ENCODE measurements at places on chromosomes 6 and 20.

GRCh38 chr6:82419859-82420258 is 56.2 kb downstream of the TPBG start:
- no peak for DNase-seq

- no peak for DNase-seq
Measured at GRCh38 chr20:57598491-57598890, 21.7 kb downstream of the ZBP1 start.

DNA sequence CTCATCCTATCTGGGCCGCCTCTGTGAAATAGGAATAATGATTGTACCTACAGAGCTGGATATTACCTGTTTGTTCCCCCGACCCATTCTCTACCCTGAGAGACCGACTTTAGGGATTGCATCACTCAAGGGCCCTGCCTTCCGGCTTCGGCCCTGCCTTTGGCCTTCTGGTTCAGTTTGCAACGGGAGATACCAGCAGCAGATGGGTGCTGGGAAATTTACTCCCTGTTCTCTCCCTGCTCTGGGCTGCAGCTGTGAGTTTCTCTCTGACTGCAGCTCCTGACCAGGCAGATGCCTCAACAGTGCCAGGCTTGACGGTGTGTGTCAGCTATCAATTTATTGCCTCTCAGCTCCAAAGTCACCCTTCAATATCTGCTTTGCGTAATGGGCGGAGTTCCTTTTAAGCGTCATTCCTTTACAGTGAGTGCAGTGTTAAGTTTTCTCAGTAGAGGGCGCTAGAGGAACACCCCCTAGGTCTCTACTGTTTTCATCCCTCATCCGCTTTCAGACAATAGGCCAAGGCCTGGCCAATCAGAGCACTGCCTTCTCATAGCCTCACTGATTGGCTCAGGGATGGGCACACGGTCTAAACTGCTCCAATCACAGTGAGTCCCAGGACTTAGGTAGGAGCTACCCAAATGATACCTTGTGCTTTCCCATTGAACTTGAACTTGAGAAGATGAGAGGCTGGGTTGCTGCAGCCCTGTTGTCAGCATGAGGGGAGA is 30.0 kb downstream of the KCNG1 start:
- peak; percentile 34 for DNase-seq

GRCh38 chr20:5680192-5680591 is 70.0 kb upstream of the SHLD1 start:
- DNase-seq = no peak

DNA sequence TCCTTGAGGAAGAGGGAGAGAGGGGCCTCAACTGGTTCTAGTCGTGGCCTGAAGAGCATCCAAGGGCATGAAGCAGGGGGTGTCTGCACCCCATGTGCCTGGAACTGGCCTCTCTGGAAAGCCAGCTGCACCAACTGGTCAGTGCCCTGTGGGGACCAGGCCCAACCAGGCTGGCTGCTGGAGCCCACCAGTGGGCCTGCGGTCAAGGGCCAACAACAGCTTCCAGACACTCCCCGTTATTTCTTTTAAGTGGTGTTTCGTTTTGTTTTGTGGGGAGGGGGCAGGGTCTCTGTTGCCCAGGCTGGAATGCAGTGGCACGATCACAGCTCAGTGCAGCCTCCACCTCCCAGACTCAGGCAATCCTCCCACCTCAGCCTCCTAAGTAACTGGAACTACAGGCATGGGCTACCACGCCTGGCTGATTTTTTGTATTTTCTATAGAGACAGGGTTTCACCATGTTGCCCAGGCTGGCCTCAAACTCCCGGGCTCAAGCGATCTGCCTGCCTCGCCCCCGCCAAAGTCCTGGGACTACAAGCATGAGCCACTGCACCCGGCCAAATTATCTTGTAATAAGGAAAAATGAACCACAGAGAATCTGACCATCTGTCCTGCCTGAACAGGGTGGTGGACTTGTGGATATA is 11.9 kb upstream of the C20orf144 start:
- DNase-seq = no peak

- DNase-seq = no peak
Measured at GRCh38 chr6:46407246-46407645, 84.0 kb downstream of the RCAN2 start.

- no peak for DNase-seq
Measured at GRCh38 chr6:116096979-116097816, 3.5 kb upstream of the NT5DC1 start.

DNA sequence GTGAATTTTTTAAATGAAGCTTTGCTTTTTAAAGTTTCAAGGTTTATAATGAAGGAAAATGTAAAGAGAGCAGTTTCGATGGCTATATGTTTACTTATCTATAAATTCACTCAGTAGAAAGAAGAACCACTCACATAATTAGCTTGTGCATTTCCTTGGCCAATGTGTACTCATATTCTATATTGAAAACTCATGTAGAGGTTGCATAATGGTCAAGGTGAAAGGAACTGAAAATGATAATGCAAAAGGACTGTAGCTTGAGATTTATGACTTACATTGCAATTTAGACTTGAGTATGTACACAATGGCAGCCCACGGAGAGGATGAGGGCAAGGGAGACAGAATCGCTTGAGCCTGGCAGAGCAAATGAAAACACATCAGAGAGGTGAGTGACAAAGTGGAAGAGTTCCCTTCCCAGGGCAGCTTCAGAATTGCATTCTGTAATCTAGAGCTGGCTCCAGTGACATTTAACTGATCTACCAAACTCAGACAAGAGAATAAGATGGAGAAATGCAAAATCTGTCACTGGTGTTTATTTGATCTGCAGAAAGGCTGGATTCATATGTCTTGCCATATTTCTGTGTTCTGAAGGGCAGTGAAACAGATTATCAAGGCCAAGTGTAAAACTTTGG is 191.8 kb downstream of the TMEM200A start:
- no peak for DNase-seq

- no peak for DNase-seq
Measured at GRCh38 chr6:32096394-32097258, 12.5 kb downstream of the TNXB start.

DNA sequence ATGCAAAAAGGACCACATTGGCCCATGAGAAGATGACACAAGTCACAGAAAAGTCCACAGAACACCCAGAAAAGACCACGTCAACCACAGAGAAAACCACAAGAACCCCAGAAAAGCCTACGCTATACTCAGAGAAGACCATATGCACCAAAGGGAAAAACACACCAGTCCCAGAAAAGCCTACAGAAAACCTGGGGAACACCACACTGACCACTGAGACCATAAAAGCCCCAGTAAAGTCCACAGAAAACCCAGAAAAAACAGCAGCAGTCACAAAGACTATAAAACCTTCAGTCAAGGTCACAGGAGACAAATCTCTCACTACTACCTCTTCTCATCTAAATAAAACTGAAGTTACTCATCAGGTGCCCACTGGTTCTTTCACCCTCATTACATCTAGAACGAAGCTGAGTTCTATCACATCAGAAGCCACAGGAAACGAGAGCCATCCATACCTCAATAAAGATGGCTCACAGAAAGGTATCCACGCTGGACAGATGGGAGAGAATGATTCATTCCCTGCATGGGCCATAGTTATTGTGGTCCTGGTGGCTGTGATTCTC is 11.2 kb downstream of the MUCL3 start:
- DNase-seq = no peak

DNA sequence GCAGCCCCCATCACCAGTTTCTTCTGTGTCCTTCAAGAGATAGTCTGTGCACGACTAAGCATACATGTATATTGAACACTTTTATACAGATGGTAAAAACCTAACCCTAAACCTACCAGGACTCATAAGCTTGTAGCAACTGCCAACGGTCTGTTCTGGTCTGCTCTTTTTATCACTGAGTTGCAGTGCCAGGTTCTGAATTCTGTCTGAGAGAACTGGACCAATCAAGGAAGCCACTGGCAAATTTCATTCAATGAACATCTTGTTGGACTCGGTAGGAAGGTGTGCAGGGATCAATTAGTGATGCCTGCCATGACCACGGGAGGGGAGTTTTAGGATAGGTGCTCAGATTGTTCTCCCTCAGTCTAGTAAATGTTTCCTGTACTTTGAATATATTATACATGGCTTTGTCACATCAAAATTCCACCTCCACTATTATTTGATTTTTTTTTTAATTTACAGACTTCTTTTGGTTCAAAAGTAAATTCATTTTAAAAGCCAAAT is 146.8 kb downstream of the EYA2 start:
- DNase-seq = no peak

GRCh38 chr20:48319943-48320584 is 507.7 kb downstream of the PREX1 start:
- DNase-seq = no peak

GRCh38 chr20:62774762-62775161 is 21.5 kb upstream of the MRGBP start:
- DNase-seq = no peak

DNA sequence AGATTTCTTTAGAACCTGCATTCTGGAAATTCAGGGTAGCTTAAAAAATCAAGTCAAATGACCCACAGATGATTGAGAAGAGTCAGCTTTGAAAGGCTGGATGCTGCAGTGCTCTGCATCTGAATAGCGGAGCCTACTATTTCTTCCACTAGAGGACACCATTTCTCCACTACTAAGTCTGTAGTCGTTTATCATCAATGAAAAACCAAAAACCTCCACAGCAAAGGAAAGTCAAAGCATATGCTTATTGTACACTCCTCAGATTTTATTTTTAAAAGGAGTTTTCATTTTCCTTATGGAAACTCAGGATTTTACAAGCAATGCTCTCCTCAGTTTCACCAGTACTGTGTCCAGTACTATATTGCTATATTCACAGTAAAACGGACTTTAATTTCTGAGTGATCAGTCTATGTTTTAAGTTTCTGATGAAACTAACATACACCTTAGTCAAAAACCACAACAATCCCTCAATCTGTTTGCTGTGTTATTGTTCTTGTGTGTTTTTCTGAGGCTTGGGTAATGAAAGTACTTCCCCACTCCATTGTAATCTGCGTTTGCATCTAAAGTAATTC is 50.5 kb upstream of the ENPP5 start:
- no peak for DNase-seq

DNA sequence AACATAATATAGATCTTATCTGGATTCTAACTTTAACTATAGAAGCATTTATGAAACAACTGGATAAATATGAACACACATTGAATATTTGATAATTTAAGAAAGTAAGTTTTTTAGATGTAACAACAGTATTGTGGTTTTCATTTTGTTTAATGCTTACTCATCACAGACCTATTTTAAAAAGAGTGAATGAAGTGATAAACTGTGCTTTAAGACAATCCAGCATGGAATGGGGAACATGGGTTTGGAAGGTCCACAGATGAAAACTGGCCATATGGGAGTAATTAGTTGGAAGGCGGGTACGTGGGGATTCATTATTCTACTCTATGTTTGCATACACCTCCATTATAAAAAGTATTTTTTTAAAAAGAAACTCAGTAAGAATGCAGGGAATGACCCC is 21.2 kb downstream of the EPB41L2 start:
- no peak for DNase-seq

GRCh38 chr6:169229615-169230321 is 23.9 kb downstream of the THBS2 start:
- DNase-seq = no peak

GRCh38 chr6:25893778-25894177 is 19.7 kb upstream of the SLC17A3 start:
- no peak for DNase-seq

DNA sequence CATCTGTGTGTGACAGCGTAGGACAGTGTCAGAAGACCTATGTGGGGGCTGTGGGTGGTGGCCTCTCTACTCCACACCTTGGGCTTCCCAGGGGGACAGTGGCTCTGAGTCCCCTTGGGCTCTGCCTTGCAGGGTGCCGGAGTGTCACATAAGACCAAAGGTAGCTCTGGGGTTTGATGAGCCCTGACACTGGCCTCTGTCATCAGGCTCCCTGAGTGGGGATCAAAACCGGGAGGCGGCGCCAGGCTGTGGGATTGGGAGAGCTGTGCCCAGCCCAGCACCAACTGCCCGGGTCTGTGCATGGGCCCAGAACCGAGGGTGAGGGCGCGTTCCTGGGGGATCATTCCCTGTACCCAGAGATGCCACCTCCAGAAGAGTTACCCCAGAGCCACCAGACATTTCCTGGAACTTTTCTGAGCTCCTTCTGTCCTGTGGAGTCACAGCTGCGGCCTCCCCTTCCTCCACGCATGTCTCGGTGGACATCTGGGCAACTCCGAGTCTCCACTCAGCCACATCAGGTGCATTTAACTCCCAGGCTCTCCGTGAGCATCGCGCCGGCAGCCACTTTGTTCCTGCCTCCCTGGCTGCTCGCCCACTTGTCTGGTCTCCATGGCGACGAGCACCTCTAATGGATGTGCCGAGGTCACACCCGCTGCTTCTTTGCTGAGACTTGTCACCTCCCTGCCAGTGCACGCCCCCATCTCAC is 94.7 kb downstream of the TMEM242 start:
- DNase-seq = no peak

DNA sequence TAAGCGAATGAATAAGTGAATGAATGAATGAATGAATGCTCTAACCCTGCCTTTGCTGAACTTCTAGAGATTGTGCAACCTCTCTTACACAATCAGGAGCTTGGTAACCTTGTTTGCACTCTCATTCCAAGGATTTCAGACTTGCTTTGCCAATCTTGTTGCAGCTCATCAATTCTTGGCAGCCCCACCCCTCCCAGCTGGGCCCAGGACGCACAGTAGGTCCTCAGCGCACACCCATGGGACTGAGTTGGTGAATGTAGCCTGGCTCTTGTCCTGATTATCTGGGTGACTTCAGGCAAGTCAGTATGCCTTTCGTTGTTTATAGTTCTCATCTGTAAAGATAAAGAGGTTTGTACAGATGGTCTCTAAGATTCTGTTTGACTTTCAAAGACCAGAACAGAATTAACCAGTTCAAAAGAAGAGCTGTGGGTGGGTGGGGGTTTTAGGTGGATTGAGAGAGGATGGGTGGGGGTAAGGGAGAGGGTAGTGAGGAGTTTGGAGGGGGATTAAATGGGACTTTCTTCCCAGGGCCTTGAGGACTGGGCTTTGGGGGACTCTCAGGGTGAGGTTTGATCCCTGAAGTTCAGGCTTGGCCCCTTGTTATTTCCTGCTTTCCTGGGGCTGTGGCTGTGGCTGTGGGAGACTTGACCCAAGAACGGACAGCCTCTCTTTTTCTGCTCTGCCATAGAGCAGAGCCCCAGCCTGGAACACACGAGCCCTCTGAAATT is 33.2 kb downstream of the VEGFA start:
- no peak for DNase-seq

DNA sequence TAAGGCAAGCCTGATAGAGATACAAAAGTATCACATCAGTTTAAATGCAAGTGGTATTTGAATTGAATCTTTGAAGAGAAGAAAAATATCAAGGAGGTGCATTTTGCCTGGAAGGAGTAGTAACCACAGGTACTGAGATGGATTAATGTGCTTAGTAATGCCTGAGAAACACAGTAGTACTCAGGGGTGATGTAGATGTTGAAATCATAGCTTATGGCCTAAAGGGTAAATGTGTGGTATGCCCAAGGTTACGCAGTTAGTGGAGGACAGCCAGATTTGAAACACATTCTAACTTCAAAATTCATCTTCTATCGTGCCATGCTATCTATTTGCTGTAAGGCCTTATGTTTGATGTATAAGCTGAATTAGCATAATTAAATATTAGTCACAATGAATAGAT is 55.9 kb downstream of the STXBP5 start:
- DNase-seq = no peak

- DNase-seq = no peak
Measured at GRCh38 chr20:4067600-4068261, 52.4 kb upstream of the RNF24 start.
